HuH-7.5 (cell line): ENCODE measurements at places on chromosomes 4 and X.

- DNase-seq: no peak
Observed at GRCh38 chr4:129264008-129264657, 168.2 kb downstream of the C4orf33 start.

DNA sequence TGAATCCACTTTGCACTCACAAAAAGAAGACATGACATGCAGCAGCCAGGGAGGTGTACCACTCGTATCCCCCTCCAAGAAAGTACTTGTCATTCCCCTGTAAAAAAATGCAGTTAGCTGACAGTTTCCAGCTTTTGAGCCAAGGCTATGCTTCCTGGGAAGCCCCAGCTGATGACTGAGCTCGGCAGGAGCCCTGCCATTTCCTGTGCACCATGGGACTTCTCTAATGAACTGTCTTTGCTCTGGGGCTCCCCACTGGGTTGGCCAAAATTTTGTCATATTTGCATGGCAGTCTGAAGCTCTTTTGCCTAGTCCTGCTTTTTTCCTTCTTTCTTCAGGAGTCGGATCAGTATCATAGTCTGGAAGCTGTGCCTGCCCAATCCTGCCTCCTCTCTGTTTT, 104.5 kb upstream of the MAOA start:
- DNase-seq: no peak

DNA sequence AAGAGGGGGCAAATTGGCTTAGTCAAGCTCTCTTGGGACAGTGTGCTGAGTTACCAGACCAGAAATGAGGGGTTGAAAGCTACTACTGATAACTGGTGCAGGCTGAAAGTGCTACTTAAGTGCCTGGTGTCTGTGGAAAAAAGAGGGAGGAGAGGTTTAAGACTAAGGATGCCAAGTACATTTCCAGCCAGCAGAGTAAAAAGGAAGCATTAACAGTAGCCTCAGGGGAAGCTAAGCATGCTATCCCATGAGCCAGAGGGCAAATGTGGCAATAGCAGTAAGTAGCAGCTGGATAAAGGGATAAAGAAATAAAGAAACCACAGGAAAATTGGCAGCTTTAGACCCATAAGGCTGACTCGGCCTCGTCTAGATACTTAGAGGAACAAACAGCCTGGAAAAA, 196.3 kb upstream of the MAB21L2 start:
- no peak for DNase-seq

GRCh38 chr4:48008021-48008596, 8.4 kb downstream of the CNGA1 start:
- no peak for DNase-seq

GRCh38 chr4:150033901-150034300, 44.3 kb upstream of the DCLK2 start:
- DNase-seq: no peak

GRCh38 chrX:44871931-44872820, 812 bp upstream of the KDM6A start:
- DNase-seq: peak; percentile 32

- no peak for DNase-seq
Observed at GRCh38 chr4:29453303-29453820, 1266.8 kb upstream of the PCDH7 start.

GRCh38 chrX:21974011-21974385, 33.5 kb downstream of the SMS start:
- no peak for DNase-seq

DNA sequence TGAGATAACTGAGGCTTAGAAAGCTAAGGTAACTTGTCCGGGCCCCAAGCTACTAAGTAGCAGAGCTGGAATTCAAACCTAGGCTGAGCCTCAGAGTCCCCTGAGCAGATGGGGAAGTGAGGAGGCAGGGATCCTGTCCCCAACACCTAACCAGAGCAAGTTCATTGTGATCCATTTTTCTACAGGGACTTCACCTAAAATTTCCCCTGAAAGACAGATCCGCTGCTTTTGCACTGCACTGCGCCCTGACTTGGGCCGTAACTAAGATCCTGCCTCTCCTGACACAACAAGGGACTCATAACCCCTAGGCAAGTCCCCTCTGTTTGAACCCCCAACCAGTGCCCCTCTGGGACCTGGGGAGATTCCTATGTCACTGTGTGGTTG, 25.6 kb upstream of the MTM1 start:
- DNase-seq: no peak

GRCh38 chr4:113604955-113605354, 156.6 kb downstream of the CAMK2D start:
- no peak for DNase-seq

- DNase-seq: no peak
Observed at GRCh38 chr4:23720556-23720955, 169.3 kb downstream of the PPARGC1A start.

- no peak for DNase-seq
Observed at GRCh38 chr4:118964891-118965411, 76.3 kb downstream of the SYNPO2 start.

GRCh38 chr4:139243448-139244365, 36.3 kb downstream of the MGARP start:
- no peak for DNase-seq

- DNase-seq: no peak
Observed at GRCh38 chrX:68659786-68660185, 12.3 kb downstream of the STARD8 start.

DNA sequence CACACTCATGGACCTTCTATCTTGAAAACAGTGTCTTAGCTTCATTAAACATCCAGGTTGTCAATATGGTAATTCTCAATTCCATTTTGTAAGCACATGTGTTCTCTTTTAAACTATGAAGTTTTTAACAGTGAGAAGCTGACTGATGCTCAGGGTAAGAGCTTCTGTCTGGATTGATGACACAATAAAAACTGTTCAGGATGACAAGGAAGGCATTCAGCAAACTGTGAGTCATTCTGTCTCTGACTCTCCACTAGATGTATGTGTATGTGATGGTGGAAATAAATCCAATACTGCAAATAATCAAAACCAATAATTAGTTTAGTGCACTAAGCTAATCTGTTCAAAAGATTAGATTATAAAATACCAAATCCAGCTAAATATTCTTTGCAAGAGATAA, 115.3 kb upstream of the ARX start:
- DNase-seq: no peak

DNA sequence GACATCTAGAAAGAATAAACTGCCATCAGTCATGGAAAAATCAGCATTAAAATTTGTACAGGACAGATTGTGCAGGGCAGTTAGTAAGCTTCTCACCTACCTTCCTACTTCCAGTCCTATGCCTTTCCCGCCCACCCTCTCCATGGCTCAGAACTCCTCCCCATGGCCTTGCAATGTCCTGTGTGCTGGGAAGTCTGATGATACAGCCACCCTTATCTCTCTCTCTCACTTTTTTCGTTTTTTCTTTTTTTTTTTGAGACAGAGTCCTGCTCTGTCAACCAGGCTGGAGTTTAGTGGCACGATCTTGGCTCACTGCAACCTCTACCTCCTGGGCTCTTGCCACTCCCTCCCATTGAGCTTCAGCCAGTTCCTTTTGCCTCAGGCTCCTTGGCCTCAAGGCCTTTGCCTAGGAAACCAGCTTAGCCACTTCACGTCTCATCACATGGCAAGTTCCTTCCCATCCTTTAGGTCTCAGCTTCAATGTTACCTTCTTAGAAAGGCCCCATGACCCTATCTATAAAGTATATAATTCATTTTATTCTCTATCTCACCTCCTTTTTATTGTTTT, 259.7 kb downstream of the NKX6-1 start:
- DNase-seq: no peak

DNA sequence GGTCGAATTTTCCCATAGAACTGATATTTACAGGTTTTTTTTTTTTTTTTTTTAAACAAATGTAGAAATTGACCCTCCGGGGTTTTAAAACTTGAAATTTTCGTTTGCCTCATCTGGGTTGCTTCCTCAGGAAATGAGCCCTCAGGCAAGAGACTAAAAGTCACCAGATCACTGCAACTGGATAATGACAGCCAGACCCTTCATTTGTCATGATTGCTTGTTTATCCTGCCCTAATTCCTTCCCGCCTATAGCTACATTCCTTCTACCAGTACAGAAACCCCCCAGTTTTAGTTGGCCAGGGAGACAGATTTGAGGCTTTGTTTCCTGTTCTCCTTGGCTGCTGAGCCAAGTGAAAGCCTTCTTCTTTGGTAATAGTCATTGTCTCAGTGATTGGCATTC, 44.0 kb upstream of the IGFBP7 start:
- no peak for DNase-seq

DNA sequence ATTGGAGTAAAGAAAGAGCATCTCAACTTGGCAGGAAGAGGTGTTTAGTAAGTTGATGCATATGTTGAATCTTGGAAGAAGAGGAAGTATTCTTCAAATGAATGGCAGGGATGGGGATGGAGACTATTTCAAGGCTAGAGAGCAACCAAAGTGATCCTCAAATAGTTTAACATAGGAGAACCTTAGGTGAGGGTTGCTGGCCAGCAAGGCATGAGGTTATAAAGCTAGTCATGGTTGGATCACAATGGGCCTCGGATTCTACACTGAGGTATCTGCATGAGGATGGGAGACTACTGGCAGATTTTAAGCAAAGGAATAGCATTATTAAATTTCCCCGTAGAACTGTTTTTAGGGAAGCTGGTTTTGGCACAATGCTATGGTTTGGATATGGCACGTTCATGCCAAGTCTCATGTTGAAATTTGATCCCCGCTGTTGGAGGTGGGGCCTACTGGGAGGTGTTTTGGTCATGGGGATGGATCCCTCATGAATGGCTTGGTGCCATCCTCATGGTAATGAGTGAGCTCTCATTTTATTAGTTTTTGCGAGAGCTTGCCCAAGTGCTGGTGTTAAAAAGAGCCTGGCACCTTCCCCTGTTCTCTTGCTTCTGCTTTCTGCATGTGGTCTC, 41.9 kb upstream of the ETNPPL start:
- DNase-seq: no peak

DNA sequence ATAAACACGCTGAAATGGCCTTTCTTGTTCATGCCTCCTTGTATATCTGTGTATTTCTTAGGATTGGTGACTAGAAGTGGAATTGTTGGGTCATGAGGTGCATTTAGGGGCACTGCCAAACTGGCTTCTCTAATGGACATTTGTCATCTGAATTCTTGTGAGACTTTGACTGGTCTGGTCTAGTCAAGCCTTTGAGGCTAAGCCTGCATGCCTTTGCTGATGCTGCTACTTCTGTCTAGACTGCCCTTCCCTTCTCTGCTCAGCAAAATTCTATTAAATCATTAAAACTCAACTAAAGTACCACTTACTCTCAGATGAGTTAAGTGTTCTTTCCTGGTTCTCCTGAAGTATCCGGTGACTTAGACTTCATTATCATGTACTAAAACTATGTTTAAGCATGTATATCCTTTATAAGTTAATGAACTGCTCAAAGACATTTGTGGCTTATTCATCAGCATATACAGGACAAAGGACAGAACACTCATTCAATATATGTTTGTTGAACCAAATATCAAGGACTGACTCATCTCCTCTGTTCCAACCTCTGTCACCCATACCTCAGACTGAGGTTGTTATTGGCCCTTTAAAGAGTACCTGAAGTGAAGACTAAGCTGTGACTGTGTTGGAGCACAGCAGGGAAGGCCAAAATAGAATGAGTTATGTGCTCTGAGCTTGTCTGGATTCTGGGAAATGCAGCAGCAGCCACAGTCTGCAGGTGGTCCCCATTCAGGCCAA, 9.0 kb downstream of the TCEAL1 start:
- no peak for DNase-seq

DNA sequence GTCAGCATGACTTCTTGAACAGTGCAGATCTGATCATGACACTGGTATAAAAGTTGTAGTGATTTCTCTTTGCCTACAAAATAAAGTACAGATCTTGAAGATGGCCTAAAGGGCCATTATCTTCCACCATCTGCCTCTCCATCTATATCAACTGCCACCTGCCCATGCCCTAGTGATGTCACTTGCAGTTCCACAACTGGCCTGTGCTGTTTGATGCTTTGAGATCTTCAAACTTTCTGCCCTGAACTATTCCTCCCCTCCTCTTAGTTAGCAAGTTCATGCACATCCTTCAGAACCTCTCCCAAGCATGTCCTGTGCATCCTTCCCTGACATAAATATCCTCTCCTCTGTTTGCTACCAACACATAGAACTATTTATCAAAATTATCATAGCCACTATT, 217.0 kb downstream of the SOWAHB start:
- no peak for DNase-seq

DNA sequence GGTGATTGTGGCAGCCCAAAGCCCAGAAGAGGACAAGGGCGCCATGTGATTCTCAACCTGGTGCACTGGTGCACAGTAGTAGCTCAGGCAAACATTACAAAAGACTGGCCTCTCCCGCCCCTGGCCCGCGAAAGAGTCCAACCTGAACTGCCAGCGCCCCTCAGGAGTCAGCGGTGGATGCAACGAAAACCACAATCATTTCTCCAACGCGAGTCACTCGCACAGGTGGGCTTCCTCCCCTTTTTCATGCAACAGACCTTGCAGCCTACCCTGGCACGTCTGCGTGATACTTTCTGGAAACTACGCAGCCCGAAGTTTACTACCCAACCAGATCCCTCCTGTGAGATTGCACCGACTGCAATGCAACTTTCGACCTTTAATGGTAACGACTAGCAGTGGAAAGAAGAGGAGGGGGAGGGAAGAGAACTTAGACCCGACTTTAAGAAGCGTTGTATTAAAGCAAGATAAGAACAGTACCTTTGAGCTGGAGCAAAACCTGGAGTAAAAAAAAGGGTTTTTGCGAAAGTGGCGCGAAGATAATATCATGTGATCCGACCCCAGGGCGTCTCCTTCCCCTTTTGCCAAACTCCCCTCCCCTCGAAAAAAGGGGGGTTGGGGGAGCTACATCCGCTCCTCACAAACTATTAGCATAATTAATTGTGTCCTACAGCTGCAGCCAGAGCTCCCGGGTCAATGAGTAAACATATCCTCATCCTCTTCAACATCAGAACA, 63.3 kb upstream of the CCDC160 start:
- no peak for DNase-seq

- DNase-seq: no peak
Observed at GRCh38 chr4:165222651-165222994, 15.3 kb downstream of the KLHL2 start.

GRCh38 chr4:7427361-7427760, 7.4 kb downstream of the PSAPL1 start:
- DNase-seq: no peak

GRCh38 chr4:56640621-56641493, 40.2 kb downstream of the HOPX start:
- no peak for DNase-seq

DNA sequence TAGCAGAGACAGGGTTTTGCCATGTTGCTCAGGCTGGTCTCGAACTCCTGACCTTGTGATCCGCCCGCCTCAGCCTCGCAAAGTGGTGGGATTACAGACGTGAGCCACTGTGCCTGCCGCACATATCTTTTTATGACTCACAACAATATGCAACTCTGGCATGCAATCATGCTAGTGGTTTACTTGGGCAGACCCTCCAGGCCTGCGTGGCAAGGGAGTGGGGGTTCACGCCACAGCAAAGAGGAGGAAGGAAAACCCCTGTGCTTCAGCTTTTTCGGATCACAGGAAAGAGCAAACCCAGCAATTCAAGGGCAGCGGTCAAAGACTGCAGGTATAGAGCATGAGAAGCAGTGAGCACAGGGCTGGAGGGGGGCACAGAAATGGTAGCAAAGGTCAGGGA, 48.3 kb upstream of the CD99 start:
- DNase-seq: no peak

GRCh38 chr4:187603093-187604025, 392.2 kb upstream of the ZFP42 start:
- DNase-seq: no peak
